ENCODE measurements at places on chromosomes 16 and 17.

GRCh38 chr17:66307257-66307656, 4.8 kb downstream of the PRKCA start:
- DNase-seq, result no peak

- DNase-seq, result no peak
Measured at GRCh38 chr16:55035029-55035428, 104.4 kb downstream of the IRX5 start.

GRCh38 chr17:29571883-29572681, 3.6 kb downstream of the TP53I13 start:
- DNase-seq, result no peak

- no peak for DNase-seq
Measured at GRCh38 chr17:73324711-73325526, 13.1 kb upstream of the CDC42EP4 start.

- no peak for DNase-seq
Measured at GRCh38 chr17:29401258-29401657, 11.1 kb downstream of the TAOK1 start.

- no peak for DNase-seq
Measured at GRCh38 chr17:7043182-7043496, 753 bp downstream of the SLC16A11 start.

DNA sequence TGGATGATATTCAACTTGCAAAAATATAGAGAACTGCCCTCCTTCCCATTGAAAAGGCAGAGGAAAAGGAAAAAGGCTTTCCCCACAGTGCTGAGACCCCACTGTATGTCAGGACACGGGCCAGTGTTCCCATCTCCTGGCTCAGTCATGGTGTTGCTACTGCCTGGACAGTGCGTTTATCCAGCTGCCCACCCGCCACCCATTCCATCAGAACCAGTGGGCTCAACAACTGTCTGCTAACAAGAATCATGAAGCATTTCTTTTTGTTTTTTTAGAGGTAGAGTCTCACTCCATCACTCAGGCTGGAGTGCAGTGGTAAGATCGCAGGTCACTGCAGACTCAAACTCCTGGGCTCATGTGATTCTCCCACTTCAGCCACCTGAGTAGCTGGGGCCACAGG, 11.3 kb downstream of the FBXO31 start:
- DNase-seq, result no peak

- no peak for DNase-seq
Measured at GRCh38 chr17:77914385-77915254, 43.9 kb upstream of the TNRC6C start.

DNA sequence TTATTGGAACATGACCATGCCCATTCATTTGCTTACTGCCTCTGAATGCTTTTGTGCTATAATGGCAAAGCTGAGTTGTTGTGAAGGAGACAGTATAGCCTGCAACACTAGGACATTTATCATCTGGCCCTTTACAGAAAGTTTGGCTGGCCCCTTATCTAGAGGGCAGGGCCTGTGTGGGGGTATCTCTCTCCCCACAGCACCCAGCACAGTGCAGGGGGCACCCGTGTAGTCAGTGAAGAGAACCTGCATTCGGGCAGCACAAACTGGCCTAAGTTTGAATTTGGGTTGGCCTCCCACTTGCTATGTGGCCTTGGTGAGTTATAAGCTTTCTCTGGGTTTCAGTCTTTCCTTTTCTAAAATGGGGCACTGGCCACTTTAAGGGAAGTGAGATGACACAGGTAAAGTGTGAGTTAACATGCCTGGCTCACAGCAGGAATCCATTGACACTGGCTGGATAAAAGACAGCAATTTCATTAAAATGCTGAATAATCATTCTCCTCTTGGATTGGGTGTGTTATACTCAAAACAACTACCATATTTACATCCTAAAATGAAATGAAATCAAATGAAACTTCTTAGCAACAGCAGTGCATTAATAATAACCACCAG, 12.1 kb downstream of the UBE2O start:
- no peak for DNase-seq

DNA sequence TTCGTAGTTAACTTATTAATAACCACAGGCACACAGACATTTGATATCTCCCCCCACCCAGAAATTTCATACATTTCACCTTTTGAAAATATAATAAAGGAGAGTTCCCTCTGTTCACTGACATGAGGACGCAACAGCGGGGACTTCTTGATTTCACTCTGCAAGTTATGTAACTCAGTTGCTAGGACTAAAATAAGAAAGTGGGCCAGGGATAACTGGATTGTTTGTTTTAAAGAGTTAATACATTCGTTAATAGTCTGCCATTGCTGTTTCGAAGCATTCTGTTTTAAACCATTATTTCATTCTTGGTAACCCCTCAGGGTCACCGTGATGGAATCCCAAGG, 1.2 kb downstream of the RHOT1 start:
- no peak for DNase-seq

GRCh38 chr17:9144502-9145249, 123.4 kb downstream of the NTN1 start:
- DNase-seq, result no peak

- DNase-seq, result no peak
Measured at GRCh38 chr17:46868689-46869187, 17.4 kb downstream of the WNT9B start.

DNA sequence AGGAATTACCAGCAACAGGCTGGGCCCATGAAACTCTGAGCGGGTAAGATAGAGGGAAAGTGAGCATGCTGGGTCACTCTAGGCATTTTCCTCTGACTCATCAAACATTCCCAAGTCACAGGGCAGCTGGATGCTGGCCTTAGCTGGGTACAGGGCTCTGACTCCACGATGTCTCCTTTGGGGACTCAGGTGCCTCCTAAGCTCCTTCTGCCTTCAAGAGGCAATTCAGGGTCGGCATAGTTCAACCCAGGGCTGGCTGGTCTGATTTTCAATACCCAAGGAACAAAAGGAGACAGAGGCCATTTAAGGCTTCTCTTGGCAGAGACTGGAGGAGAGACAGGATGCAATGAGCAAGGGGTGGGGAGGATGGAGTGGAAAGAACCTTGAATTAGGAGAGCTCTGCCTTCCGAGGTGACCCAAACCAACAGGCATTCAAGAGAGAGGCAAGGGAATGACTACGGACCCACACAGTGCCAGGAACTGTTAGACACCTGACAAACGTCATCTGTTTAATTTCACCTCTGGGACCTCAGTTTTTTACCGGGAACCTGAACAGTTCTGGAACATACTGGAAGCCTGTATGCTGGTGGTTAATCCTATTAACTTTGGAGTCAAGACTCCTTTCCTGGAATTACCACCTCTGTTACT, 910 bp downstream of the WBP2 start:
- DNase-seq, result no peak

- no peak for DNase-seq
Measured at GRCh38 chr17:51000835-51001638, 119.6 kb downstream of the SPAG9 start.

DNA sequence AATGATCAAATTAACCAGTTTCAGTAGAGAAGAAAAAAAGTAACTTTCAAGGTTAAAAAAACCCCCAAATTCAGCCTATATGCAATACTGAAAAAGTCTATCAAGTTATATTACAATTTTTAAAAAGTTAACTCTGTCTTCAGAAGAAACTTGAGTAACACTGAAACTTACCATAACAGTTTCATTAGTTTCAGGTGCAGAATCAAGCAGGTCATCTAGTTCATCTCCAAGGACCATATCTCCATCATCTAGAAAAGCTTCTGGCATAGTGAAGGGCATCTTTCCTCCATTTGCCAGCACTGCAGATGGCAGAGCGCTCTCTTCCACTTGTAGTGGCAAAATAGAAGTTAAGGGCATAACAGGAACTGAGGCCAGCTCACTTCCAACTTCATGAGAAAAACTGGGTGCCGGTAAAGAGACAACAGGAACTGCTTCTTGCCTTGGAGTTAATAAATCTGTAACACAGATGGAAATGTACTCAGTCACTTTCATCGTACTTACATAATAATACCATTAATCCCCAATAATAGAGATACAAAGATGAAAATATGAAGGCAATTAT, 22.9 kb downstream of the ZC3H7A start:
- DNase-seq, result no peak

DNA sequence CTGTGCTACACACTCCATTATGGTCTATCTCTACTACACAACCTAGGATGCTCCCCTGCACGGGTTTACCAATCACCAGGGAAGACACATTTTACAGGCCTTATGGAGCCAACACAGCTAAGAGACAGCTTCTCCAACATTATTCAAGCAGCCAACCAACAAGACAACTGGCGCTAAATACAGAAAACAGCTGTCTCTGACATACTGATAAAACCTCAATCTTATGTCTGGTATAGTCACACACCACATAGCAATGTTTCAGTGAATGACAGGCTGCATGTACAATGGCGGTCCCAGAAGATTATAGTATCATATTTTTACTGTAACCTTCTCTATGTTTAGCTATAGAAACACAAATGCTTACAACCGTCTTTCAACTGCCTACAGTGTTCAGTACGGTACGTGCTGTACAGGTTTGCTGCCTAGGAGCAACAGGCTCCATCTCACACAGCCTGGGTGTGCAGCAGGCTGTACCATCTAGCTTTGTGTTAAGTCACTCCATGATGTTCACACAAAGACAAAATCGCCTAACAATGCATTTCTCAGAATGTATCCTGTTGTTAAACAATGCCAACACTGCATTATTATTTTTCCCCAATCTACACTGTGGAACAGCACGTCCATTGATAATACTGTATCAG, 10.9 kb downstream of the USP22 start:
- no peak for DNase-seq

- no peak for DNase-seq
Measured at GRCh38 chr16:55499951-55500529, 8.8 kb upstream of the LPCAT2 start.

GRCh38 chr17:49822829-49823228, 25.0 kb downstream of the TAC4 start:
- DNase-seq, result no peak
